Left ventricle myocardium inferior (tissue), 1 donor: ENCODE measurements at places on chromosomes 3 and 15. TPM values are rescaled to one million over a fixed set of nuclear protein-coding genes. Genes with fewer than 3 reads are reported as not detected.

- DNase-seq, result no peak
Observed at GRCh38 chr3:25182794-25183193, 245.3 kb upstream of the RARB start.

DNA sequence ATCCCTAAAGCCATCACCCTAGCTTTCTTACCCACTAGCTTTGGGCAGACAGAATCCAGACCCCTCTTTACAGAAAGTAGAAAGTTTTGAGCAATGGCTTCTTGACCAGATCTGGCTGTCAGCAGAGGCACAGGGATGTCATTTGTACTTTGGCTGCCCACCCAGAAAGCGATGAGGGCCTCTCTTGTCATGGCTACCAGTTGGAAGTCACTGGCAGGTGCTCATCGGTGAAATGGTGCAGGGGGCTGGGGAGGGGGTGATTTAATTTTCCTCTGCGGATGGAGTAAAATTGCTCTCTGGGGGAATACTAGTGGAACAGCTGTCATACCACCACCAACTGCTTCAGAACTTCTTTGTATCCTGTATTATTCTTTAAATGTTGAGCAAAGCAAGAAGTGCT is 393.7 kb downstream of the LSAMP start:
- DNase-seq, result no peak

GRCh38 chr3:121330118-121330517 is 215.7 kb downstream of the POLQ start:
- no peak for DNase-seq

DNA sequence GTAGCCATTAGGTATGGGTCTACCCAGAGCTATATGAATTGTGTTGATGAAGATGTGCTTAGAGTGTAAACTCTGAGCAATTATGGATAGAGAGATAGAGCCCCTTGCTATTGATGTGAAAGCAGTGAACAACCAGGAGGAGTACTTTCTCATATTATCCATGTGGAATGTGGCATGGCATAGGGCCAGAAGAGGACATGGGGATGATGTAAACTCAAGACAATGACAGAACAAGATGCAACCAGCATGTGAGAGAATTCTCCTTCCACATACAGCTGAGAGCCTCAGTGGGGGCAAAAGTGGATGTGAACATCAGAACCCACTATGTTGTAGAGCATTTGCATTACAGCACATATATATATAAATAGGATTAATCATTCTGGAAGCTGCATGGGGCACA is 36.4 kb upstream of the BNC1 start:
- no peak for DNase-seq

GOLGA6L10 gene
- total RNA-seq, result 0.33 TPM

CYP11A1 gene
- total RNA-seq, result 0.27 TPM
